ENCODE measurements at places on chromosomes 5 and 9. TPM values are rescaled to one million over a fixed set of nuclear protein-coding genes. Genes with fewer than 3 reads are reported as not detected.

DNA sequence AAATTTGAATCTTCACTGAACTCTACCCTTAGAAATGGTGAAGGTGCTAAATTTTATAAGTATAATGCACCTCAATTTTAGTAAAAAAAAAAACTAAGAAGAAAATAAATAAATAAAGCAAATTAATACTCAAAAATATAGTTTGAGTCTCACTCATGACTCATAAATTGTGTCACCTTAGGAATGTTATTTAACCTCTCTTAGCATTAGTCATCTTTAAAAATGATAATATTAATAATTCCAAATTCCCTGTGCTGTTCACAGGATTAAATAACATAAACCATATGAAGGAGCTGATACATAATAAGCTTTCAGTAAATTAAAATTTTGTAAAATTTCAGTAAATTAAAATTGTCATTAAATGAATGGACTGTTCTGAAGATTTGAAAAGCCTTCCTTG is 339.8 kb upstream of the RGMB start:
- no peaks in the 10 kb centered on the region for H3K36me3 ChIP-seq
- no peak for DNase-seq

The FGF10 gene
- total RNA-seq = 10.9 TPM

The ACOT12 gene
- 6.5 TPM for total RNA-seq

GRCh38 chr5:179418972-179419371 is 73.7 kb upstream of the ADAMTS2 start:
- no peak for DNase-seq
- H3K4me3 ChIP-seq = no peak overlapping the region
- no peaks in the 10 kb centered on the region for H3K36me3 ChIP-seq
- H3K27ac ChIP-seq = no peak overlapping the region
- no peaks in the 10 kb centered on the region for H3K27me3 ChIP-seq

DNA sequence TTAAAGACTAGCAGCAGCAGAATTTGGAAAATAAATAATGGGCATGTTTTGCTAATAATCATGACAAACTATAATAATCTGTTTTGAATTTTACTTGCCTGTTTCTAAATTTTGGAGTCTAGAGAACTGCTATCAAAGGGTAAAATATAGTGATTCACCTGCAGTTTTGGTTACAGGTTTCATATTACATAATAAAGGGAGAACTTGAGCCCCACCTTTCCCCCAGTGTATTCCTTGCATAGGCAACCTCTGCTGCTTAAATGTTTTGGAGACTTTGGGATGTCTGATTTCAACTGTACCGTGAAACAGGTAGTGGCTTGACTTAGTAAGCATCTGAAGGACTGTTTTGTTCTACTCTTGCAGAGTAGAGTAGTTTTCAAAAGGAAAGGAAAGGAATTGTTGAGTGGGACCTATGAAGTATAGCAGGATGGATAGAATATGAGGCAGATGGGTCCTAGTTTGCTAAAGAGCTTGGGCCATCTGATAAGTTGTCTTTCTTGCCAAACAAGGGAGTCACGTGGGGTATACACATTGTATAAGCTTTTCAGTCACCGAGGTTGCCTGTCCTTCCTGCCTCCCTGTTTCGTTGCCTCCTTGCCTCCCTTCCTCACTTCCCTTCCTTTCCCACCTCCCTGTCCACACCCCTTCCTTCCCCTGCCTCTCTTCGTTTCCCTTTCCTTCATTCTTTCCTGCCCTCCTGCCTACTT is 19.1 kb downstream of the CREBRF start:
- H3K36me3 ChIP-seq = no peaks in the 10 kb centered on the region
- no peak overlapping the region for H3K27ac ChIP-seq
- H3K4me1 ChIP-seq = no peaks in the 10 kb centered on the region

GRCh38 chr5:86613455-86613854 is 4.3 kb upstream of the COX7C start:
- DNase-seq = no peak
- H3K4me1 ChIP-seq = no peaks in the 10 kb centered on the region
- H3K36me3 ChIP-seq = no peaks in the 10 kb centered on the region
- H3K27me3 ChIP-seq = no peaks in the 10 kb centered on the region
- no peak overlapping the region for H3K4me3 ChIP-seq
